Sigmoid colon (tissue), 7 donors: ENCODE measurements at places on chromosomes 6 and 20. TPM values are rescaled to one million over a fixed set of nuclear protein-coding genes. Genes with fewer than 3 reads are reported as not detected.

Gene CALHM4
- not detected for polyA plus RNA-seq

Gene CST4
- polyA plus RNA-seq: not detected

Gene ADGRG6
- polyA plus RNA-seq: 1.2 TPM

Gene C6orf163
- polyA plus RNA-seq: not detected

Gene ECT2L
- polyA plus RNA-seq: not detected

Gene PLEKHG1
- 10.9 TPM for polyA plus RNA-seq

Gene NOX3
- not detected for polyA plus RNA-seq

Gene SLC17A2
- not detected for polyA plus RNA-seq

Gene HTR1E
- not detected for polyA plus RNA-seq

Gene CEP43
- 6.6 TPM for polyA plus RNA-seq

Gene LST1
- polyA plus RNA-seq: 17.0 TPM

Gene TBXT
- not detected for polyA plus RNA-seq

Gene PSORS1C2
- not detected for polyA plus RNA-seq

Gene MAN1A1
- polyA plus RNA-seq: 25.7 TPM

Gene CTCFL
- polyA plus RNA-seq: not detected
